ENCODE measurements at places on chromosomes 2 and 18.

- no peak for DNase-seq
Measured at GRCh38 chr2:10168221-10168620, 45.7 kb downstream of the RRM2 start.

GRCh38 chr18:63247926-63248325, 71.6 kb downstream of the BCL2 start:
- DNase-seq: no peak

GRCh38 chr2:238326801-238327365, 6.6 kb downstream of the TRAF3IP1 start:
- DNase-seq: no peak

- no peak for DNase-seq
Measured at GRCh38 chr2:42102024-42102590, 54.3 kb downstream of the PKDCC start.

DNA sequence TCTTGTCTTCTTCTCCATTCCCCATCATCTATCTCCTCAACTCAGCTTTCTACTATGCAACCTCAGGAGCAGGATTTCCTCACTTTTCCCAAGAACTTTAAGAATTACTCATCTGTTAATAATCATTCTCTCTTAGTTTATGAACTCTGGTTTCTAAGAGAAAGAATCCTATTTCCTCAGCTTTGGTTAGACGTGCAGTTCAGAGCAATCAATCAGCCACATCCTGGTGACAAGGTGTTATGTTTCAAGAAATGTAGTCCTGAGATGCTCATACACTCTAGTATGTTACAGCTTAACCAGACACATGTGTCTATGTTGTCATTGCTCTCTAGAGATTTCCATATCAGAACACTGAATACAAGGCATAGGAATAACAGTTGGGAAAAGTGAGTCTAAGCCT, 277.9 kb downstream of the MBD2 start:
- DNase-seq: no peak

DNA sequence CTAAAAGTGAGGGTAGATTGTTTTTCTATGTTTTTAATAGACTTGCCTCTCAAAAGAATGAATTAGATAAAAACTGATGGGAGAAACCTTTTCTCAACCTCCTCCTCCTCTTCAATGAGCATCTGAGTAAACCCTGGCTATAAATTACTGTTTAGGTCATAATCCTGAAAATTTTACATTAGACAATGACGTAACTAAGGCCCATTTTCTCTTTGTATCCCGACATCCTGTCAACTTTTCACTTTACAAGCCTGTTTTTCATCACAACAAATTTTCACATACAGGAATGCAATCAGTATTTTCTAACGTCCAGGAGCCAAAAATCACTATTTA, 1.3 kb downstream of the SPIRE1 start:
- no peak for DNase-seq

DNA sequence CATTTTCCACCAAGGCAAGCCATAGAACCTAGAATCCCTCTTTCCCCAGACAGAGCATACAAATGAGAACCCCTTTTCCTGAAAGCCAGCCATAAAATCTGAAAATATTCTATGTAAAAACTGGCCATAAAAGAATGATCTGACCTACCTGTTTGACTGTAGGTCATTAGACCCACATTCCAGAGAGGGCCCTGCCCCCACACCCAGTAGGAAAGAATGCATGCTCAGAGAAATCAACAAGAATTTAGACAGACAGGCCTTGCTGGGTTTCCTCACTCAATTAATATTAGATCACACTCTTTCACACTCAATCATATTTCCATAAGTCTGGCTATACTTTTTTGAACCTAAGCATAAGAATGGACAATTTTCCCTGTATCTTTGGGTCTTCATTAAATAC, 929.5 kb downstream of the ERBB4 start:
- no peak for DNase-seq

DNA sequence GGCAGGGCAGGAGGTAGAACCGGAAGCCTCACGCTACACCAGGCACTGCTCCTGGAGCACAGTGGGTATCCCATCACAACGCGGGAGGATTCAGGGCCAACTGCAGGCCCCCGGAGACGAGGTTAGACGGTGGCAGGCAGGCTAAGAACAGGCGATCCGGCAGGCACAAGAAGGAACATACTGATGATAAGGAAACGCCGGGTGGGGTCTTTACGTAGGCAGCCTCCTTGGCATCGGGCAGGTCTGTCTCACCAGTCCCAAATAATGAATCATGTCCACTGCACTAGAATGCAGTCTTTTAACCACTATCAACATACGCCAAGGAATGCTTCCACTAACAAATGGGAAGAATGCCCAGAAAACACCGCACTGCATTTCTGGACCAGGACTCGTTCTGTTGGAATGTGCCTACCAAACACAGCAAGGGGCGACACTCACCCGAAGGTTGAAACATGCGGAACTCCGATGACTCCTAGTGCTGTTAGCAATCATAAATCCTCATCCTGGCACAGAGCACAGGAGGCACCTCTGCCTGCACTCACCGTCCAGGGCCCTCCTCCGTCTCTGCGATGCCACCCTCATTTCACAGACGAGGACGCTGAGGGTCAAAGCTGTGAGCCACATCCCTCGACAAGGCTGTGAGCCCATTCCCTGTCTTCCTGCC, 35.2 kb downstream of the ZNF516 start:
- no peak for DNase-seq

DNA sequence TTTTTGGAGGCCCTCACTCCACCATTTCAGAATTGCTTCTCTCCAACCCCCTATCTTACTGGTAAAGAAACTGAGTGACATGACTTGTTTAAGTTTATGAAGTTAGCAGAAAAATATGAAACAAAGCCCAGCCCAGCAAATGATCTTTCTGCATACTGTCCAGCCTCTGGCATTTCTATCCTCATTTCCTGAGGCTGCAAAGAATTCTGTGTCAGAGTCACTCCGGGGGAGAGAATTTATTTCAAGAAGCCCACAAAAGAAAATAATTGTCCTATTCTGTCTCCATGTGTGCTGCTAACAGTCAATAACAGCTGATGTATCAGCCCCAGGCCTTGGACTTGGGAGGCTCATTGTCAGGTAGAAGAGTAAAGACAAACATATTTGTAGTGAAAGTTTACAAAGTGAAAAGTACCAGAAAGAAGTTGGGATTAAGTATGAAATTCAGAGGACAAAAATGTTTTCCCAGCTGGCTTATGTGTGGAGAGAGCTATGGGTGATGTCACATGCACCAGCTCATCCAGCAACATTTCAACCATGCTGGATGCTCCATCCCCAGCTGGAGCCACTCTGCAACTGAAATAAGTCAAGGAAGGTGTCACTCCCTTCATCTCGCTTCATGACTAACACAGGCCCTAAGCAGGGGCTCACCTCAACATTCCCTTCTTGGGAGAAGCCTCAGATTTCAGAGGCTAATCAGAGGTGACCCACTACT, 42.3 kb downstream of the TRABD2A start:
- DNase-seq: no peak

GRCh38 chr2:183059561-183059960, 19.0 kb upstream of the DUSP19 start:
- DNase-seq: no peak
